Inflammatory macrophage (primary cell): ENCODE measurements at places on chromosomes 2 and 18.

- peak; percentile 52 for DNase-seq
Measured at GRCh38 chr2:48600204-48600813, 17.3 kb upstream of the GTF2A1L start.

DNA sequence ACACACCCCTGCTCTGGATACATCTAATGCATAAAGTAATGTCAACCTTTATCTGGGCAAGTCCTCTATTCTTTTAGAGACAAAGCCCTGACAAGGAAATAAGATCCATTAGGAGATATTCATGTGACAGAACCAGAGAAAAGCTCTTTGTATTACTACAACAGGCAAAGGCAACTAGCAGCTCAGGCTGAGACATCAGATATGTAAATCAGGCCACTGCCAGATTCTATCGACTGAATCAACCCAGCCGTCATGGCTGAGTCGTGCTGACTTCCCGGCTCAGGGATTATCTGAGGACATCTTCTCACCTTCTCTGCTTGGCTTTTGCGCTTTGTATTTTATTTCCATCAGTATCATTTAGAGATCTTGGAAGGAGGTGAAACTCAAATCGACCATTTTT lies 294.5 kb downstream of the PLCL1 start:
- DNase-seq = no peak

GRCh38 chr2:100527440-100528015 lies 35.3 kb upstream of the PDCL3 start:
- DNase-seq = no peak

DNA sequence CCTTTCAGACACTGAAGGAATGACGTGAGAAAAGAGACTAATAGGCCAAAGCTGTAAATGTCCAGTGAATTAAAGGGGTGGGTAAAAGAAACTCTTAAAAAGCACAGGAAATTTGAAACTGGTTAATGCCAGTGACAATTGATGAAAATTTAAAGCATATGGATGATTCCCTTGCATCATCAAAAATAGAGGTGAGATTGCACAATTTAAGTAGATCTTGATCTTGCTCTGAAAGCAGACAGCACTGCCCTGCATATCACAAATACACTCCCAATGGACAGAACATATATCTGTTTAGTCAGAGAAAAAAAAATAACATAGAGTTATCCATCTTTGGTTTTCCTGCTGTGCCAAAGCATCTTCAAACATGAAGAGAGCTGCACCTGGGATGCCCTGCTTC lies 86.7 kb upstream of the UBE2E3 start:
- DNase-seq = no peak

DNA sequence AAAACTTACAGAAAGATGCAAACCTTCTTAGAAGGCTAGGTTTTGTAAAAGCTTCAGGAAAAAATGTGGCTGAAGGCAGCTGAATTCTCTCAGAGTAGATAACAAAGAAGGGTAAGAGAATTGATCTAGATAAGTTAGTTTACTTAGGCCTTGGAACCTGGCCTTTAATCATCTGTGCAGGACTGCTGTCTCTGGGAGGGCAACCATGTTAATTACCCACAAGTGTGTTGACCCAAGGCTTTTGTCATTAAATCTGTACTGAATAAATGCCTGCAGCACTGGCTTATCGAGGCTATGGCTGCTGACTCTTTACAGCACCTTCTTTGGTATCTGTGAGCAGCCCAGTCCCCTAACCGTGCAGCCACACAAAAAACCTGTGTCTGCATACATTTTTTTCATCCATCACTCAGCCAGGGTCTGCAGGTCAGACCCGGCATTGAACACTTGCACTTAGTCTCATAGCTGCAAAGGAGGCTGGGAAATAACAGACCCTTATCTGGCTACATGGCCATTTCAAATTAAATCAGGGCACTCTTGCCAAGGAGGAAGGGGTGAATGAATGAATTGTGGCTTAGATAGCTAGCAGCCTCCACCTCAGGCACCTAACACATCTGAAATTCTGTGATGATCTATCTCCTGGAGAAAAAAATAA lies 120.2 kb upstream of the MSH2 start:
- DNase-seq = no peak

- peak; percentile 10 for DNase-seq
Measured at GRCh38 chr2:20378891-20379519, 28.4 kb upstream of the PUM2 start.
